Thoracic aorta (tissue), 2 donors: ENCODE measurements at places on chromosomes 13 and 19. TPM values are rescaled to one million over a fixed set of nuclear protein-coding genes. Genes with fewer than 3 reads are reported as not detected.

PGLYRP1 gene
- total RNA-seq = not detected

PRR36 gene
- total RNA-seq = not detected

GRCh38 chr13:39402221-39402970 is 200.6 kb downstream of the LHFPL6 start:
- H3K4me3 ChIP-seq = no peak overlapping the region
- DNase-seq = no peak
- H3K27me3 ChIP-seq = no peaks in the 10 kb centered on the region
- H3K27ac ChIP-seq = no peak overlapping the region

DNA sequence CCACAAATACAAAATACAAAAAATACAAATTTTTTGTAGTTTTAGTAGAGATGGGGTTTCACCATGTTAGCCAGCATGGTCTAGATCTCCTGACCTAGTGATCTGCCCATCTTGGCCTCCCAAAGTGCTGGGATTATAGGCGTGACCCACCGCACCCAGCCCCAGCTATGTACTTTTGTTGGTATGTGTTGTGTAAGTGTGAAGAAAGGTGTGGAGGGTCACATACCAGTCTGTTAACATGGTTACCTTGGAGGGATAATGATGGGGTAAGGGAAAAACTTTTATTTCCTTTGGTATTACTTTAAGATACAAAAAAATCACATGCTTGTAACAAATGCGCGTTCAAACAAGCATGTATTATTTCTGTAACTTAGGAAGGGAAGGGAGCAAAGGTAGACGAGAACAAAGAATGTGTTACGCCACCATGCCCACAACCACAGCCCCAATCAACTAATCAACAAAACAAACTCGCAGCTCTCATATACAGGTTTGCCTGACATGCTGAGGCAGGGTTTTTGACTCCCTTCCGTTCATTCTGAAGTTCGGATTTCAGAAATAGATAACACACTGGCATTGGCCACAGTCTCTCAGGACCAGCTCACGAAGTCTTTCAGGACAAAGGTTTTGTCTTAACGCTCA is 13.5 kb upstream of the VWA8 start:
- H3K4me1 ChIP-seq = no peaks in the 10 kb centered on the region
- no peaks in the 10 kb centered on the region for H3K36me3 ChIP-seq
- H3K27me3 ChIP-seq = no peaks in the 10 kb centered on the region
- DNase-seq = no peak
- H3K27ac ChIP-seq = no peak overlapping the region

- no peak overlapping the region for H3K4me3 ChIP-seq
- no peaks in the 10 kb centered on the region for H3K4me1 ChIP-seq
- H3K27me3 ChIP-seq = no peaks in the 10 kb centered on the region
- peaks cover 8% of the 10 kb centered on the region for H3K36me3 ChIP-seq
Measured at GRCh38 chr19:56088497-56089215, 32.4 kb downstream of the ZNF787 start.

GRCh38 chr13:71828117-71828516 is 38.9 kb downstream of the DACH1 start:
- no peak for DNase-seq
- no peak overlapping the region for H3K4me3 ChIP-seq
- H3K27me3 ChIP-seq = no peaks in the 10 kb centered on the region
- H3K4me1 ChIP-seq = no peaks in the 10 kb centered on the region
- H3K36me3 ChIP-seq = no peaks in the 10 kb centered on the region
- H3K27ac ChIP-seq = no peak overlapping the region

DNA sequence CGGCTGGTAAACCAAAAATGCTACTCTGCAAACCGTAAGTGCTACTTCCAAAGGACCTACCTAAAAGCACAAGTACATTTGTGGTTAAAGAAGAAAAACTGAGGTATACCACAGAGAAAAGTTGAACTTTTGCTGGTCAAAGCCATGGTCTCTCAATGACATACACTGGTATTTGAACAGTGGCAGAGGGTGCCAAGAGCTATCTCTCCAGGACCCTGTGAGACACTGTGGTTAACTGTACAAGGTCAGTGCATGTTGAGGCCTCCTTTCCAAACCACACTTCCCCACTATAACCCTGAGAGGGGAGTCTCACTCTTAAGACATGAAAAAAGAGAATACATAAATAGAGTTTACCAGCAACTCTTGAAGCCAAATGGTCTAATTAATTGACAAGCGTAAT is 49.5 kb downstream of the COL4A1 start:
- H3K4me1 ChIP-seq = peaks cover 49% of the 10 kb centered on the region
- peaks cover 5% of the 10 kb centered on the region for H3K27me3 ChIP-seq
- DNase-seq = no peak

GRCh38 chr13:99657848-99658260 is 156.6 kb downstream of the TM9SF2 start:
- H3K36me3 ChIP-seq = no peaks in the 10 kb centered on the region
- peak overlapping the region; percentile 72 for H3K4me3 ChIP-seq
- peaks cover 13% of the 10 kb centered on the region for H3K4me1 ChIP-seq
- no peaks in the 10 kb centered on the region for H3K27me3 ChIP-seq
